ENCODE measurements at places on chromosomes 6 and 20.

GRCh38 chr20:40654876-40655275 lies 34.2 kb downstream of the MAFB start:
- no peak for DNase-seq

GRCh38 chr6:55812509-55812908 lies 62.9 kb downstream of the BMP5 start:
- DNase-seq = no peak

GRCh38 chr20:35690265-35690664 lies 8.9 kb downstream of the NFS1 start:
- DNase-seq = no peak

GRCh38 chr6:89392823-89393222 lies 19.2 kb downstream of the RRAGD start:
- no peak for DNase-seq

Data from stimulated activated CD4-positive, alpha-beta T cell treated with anti-CD3 and anti-CD28 coated beads, TNF-alpha, amount 100 ng/mL, for 1 hour (primary cell).